Right lobe of liver (tissue), 6 donors: ENCODE measurements at places on chromosomes 4 and X. TPM values are rescaled to one million over a fixed set of nuclear protein-coding genes. Genes with fewer than 3 reads are reported as not detected.

- H3K27me3 ChIP-seq: no peaks in the 10 kb centered on the region
- no peak for DNase-seq
- H3K27ac ChIP-seq: no peak overlapping the region
- H3K4me3 ChIP-seq: no peak overlapping the region
- H3K36me3 ChIP-seq: no peaks in the 10 kb centered on the region
Observed at GRCh38 chrX:39532761-39533160, 565.0 kb downstream of the BCOR start.

GRCh38 chr4:76563454-76564122 lies 128.6 kb downstream of the SHROOM3 start:
- H3K27me3 ChIP-seq: no peaks in the 10 kb centered on the region
- peaks cover 19% of the 10 kb centered on the region for H3K4me1 ChIP-seq
- peaks cover 2% of the 10 kb centered on the region for H3K36me3 ChIP-seq
- H3K4me3 ChIP-seq: no peak overlapping the region

GRCh38 chr4:39415678-39416283 lies 9.1 kb downstream of the KLB start:
- no peaks in the 10 kb centered on the region for H3K4me1 ChIP-seq
- H3K27me3 ChIP-seq: no peaks in the 10 kb centered on the region
- peak overlapping the region; percentile 13 for H3K27ac ChIP-seq
- no peaks in the 10 kb centered on the region for H3K36me3 ChIP-seq
- H3K4me3 ChIP-seq: no peak overlapping the region

- no peaks in the 10 kb centered on the region for H3K27me3 ChIP-seq
- H3K4me3 ChIP-seq: no peak overlapping the region
- H3K27ac ChIP-seq: no peak overlapping the region
- no peaks in the 10 kb centered on the region for H3K36me3 ChIP-seq
- DNase-seq: no peak
Observed at GRCh38 chr4:98583265-98583664, 75.1 kb downstream of the TSPAN5 start.

ABCB7 gene
- total RNA-seq: 14.6 TPM

EGFL6 gene
- not detected for total RNA-seq
